Breast epithelium (tissue), 4 donors: ENCODE measurements at places on chromosomes 4 and X.
A peak's percentile ranks its signal among the peaks of the same experiment; 100 is the strongest.

- DNase-seq: no peak
These were observed 266.2 kb upstream of the LDB2 start for GRCh38 chr4:17164666-17165065.

GRCh38 chr4:124318292-124318691 is 394.2 kb downstream of the ANKRD50 start:
- no peak for DNase-seq

DNA sequence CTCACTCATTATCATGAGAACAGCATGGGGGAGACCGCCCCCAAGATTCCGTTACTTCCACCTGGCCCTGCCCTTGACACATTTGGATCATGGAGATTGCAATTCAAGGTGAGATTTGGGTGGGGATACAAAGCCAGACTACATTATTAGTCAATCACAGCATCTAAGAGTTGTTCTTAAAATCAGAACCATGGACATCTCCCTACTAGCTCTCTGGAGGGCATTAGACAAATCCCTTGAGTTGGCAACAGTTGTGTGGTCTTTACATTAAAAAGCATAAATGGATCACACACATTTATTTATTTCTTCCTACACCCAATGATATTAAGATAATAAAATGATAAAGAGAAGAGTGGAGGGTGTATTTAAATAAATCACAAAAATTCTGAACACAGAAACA is 262.8 kb upstream of the VCX start:
- DNase-seq: no peak

- no peak for DNase-seq
These were observed 146.8 kb upstream of the USP9X start for GRCh38 chrX:40938423-40938822.

GRCh38 chr4:40710484-40711254 is 39.1 kb upstream of the NSUN7 start:
- DNase-seq: no peak

DNA sequence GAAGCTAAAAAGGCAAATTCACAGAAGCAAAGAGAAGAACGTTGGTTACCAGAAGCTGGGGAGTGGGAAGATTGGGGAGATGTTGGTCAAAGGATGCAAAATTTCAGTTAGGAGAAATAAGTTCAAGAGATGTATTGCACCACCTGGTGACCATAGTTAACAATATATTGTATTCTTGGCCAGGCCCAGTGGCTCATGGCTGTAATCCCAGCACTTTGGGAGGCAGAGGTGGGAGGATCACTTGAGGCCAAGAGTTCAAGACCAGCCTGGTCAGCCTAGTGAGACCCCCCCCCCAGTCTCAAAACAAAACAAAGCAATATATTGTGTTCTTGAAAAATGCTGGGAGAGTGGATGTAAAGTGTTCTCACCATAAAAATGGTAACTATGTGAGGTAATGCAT is 67.9 kb downstream of the TAB3 start:
- no peak for DNase-seq

DNA sequence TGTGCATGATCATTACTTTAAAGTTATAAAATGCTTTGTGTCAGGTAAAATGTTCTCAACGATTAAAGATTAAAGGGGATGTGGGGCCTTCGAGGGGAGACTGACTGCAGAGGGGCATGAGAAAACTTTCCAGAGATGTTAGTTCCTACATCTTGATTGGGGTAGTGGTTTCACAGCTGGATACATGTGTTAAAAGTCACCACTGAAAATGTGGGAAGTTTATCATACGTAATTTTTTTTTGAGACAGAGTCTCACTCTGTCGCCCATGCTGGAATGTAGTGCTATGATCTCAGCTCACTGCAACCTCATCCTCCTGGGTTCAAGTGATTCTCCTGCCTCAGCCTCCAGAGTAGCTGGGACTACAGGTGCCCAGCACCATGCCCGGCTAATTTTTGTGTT is 79.5 kb downstream of the RBM47 start:
- DNase-seq: no peak

- no peak for DNase-seq
These were observed 5.2 kb upstream of the OPN1LW start for GRCh38 chrX:154138857-154139256.

DNA sequence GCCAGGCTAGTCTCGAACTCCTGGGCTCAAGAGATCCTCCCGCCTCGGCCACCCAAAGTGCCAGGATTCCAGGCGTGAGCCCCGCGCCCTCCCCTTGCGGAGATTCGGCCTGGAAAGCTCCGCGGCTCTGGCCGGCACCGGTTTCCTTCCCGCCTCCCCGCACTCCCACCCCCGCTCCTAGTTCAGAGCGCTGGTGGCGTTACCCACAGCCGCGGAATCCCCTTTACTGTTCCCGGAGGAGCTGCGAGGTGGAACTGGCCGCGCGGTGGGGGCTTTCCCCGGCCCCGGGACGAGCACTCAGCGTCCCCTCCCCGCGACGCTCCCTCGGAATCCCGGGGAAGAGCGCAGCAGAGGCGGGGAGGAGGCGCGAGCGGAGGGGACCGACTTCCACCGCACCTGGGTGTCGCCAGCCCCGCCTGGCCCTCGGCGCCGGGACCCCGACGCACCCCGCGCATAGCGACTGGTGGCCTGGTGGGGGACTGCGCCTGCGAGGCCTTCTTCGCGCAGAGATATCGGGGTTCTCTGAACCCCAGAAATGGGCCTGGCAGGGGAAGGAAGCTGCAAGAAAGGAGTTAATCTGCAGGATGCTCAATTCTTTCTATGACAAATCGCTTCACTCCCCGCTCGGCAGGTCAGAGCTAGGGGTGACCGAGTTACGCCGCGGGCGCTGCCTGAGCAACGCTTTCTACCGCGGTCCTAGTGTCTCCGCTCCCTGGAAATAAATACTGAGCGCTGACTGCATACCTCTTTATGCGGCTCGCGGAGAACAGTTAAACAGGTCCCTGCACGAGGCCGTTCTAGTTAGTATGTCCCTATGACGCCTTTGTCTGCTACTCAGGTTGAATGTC is 14.6 kb upstream of the SLC25A4 start:
- no peak for DNase-seq

DNA sequence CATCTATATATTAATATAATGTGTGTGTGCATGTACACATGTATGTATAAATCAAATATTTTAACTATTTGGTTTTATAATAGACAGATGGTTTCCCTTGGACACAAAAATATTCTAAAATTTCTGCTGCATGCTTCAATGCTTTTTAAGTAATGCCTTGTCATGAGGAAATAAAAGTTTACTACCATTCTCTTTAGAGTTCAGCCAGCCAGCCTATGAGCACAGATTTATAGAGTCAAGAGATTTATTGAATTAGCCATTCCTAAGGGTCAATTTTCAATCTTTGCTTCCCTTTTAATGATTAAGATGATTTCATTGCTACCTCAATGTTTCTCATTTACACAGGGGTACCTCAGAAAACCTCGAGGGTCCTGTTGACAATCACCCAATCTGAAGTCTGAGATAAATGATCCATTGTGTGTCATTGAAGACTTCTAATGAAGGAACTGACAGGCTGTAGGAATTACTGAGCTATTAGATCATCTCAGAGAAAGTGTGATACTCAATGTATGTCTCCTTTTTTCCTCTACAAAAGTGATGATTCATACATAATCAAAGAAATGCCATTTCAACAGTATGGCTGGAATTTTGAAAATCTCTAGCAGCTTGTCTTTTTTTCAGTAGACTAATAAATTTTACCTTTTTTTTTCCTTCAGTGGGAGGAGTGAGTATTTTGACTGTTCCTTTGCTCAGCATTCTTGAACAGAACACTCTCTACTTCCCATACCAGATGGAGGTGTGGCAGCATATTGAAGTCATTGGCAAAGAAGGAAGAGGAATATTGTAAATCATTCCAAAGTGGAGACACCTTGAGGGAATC is 222.6 kb upstream of the PCDH18 start:
- DNase-seq: no peak

- no peak for DNase-seq
These were observed 345.3 kb upstream of the LCORL start for GRCh38 chr4:18366892-18367291.

GRCh38 chr4:176782794-176783193 is 9.9 kb downstream of the VEGFC start:
- DNase-seq: no peak

- no peak for DNase-seq
These were observed 421.3 kb downstream of the FAT4 start for GRCh38 chr4:125736057-125736456.

DNA sequence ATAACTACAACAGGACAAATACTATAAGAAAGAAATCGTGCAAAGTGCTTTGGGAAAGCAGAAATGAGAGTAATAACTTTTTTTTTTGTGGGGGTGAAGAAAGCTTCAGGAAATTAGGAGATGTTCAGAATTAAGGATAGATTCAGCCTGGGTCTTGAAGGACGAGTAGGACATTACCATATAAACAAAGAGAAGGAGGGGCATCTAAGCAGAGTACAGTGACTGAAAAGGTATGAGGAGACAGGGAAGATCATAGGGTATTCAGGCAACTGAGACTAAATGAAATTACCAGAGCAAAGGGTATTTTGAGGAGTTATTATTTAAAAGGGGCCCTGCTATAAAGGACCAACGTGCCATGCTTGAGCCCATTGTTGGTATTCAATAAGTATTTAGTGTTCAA is 3.1 kb upstream of the STAP1 start:
- no peak for DNase-seq

DNA sequence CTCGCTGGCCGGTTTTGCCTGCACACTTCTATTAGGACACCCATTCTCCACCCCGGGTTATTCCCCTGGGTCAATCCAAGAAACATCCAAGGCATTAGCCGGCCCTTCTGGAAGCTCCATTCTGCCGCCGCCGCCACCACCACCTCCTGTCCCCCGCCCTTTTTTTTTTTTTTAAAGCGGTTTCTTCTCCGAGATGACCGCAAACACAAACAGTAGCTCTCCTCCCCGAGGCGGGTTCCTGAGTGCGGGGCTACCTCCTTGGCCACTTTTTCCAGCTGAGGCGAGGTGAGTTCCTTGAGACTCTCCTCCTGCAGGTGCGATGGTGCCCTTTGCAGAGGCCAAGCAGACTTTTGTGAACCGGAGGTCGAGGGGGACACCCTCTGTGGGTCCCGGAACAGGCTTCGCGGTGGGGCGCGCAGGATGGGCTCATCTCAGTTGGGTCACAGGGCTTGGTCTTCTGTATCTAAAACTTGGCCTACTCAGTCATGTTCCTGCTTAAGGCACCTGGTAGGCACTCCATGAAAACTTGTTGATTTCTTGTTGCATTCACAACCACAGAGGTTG is 930 bp downstream of the NWD2 start:
- no peak for DNase-seq

GRCh38 chrX:100265179-100265578 is 144.9 kb downstream of the PCDH19 start:
- no peak for DNase-seq

GRCh38 chr4:105495667-105496066 is 21.8 kb upstream of the PPA2 start:
- DNase-seq: no peak

DNA sequence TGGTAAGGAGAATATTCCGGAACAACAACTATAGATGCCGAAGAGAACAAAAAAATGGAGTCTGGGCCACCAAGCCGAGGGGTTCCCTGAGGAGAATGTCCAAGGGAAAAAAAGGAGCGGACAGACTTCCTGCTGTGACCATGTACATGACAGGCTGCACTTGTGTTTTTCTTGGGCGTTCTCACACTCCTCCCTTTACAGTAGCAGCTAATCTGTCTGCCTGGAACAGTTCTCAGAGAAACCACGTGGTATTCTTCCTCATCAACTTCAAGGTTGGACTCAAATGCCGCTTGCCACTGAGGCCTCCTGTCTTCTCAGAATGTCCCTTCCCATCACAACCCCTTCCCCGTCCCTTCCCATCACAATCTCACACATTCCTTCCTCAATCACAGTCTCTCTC is 30.8 kb upstream of the MTNR1A start:
- DNase-seq: no peak

DNA sequence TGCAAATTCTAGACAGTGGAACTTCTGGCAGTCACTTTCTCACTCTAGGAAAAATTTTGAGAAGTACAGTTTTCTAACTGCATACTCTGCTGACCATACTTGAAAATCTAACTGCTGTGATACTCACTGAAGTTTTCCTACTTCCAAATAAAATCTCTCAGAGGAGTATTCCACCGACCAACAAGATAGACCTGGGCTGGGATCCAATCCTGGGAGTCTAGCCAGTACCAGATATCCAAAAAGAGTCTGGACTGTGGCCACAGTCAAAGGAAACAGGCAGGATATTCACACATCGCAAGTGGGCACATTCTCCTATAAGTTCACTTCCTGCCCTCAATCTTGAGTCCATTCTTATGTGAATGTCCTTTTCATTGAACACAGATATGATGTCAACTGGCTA is 1138.7 kb upstream of the PCDH7 start:
- DNase-seq: no peak

DNA sequence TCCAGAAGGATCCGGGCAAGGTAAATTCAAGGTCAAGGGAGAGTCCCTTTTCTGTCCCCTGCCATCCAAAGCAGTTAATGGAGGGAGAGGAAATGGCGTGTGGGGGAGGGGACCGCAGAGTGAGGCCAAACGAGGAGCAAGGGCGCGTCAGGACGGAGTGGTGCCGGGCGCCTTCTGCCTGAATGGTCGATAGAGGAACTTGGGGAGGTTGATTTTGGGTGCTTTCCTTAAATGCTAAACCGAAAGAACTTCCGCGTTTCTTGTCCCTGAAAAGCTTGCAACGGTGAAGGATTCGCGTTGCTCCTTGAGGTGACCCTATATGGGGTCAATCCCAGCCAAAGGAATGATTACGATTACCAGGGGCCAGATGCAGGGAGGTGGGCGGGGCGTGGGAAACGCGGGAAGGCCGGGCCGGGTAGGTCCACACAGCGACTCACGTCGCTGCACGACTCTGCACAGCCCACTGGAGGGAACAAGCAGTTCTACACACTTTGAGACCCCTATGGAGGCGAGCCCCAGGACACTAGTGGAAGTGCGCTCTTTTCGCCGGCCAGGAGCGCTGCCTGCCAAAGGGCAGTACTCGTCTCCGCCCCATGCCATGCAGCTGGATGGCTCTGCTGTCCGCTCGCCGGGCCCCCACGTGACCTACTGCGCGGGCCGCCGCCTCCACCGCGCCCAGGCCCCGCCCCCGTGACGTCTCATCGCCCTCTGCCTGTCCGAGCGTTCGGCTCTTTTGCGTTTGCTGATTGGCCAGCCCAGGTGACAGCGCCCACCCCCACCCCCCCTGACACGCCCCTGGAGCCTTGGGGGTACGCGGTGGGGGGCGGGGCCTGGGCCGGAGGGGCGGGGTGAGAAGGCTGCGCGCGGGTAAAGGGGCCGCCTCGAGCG is 452 bp upstream of the GK start:
- peak; percentile 93 for DNase-seq
